ENCODE measurements at places on chromosomes 5 and 9.

- DNase-seq, result no peak
These were observed 506.7 kb downstream of the TMEM232 start for GRCh38 chr5:110219769-110220168.

- no peak for DNase-seq
These were observed 27.6 kb upstream of the SPATA31E1 start for GRCh38 chr9:87855061-87855460.

GRCh38 chr9:21549251-21549765, 67.2 kb upstream of the IFNE start:
- no peak for DNase-seq

GRCh38 chr9:88533951-88534455, 975 bp upstream of the NXNL2 start:
- no peak for DNase-seq

- no peak for DNase-seq
These were observed 798.3 kb downstream of the MAT2B start for GRCh38 chr5:164303646-164304215.

DNA sequence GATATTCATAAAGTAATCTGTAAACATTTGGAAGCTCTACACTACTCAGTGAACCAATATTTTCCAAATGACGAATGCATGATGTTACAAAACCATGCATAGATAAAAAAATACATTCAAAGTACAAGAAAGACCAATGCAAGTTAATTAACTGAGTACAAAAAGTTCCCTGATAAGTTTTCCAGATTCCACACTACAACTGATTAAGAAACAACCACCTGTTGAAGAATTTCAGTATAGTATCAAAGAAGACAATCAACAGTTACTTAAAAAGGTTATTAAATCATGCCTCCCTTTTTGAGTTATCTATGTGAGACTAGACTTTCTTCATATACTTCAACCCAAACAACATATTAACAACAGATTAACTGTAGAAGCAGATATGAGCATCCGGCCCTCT, 192.4 kb downstream of the ARL15 start:
- no peak for DNase-seq

GRCh38 chr5:141199359-141200235, at the start of gene PCDHB11:
PCDHB11 (plus strand) TSS chr5:141199627; CDS start chr5:141199775, 148 bp downstream.
- no peak for DNase-seq

DNA sequence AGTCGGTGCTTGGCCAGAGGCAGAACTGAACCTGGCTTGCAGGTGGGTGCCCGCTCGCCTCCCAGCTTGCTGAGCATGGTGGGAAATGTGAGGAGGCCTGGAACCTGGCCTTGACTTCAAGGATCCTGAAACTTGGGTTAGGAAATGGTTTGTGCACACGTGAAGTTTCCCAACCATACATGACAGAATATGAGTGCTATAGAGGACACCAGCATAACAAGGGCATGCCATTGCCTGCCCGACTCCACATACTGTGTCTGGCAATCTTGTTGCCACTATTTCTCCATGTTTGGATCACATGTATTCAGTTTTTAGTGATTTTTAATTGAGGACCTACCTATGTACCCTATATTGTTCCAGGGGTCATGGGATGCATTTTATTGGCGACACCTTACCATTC, 177.6 kb upstream of the ANKRD55 start:
- DNase-seq, result no peak

- no peak for DNase-seq
These were observed 172.0 kb downstream of the MELK start for GRCh38 chr9:36744678-36745077.

DNA sequence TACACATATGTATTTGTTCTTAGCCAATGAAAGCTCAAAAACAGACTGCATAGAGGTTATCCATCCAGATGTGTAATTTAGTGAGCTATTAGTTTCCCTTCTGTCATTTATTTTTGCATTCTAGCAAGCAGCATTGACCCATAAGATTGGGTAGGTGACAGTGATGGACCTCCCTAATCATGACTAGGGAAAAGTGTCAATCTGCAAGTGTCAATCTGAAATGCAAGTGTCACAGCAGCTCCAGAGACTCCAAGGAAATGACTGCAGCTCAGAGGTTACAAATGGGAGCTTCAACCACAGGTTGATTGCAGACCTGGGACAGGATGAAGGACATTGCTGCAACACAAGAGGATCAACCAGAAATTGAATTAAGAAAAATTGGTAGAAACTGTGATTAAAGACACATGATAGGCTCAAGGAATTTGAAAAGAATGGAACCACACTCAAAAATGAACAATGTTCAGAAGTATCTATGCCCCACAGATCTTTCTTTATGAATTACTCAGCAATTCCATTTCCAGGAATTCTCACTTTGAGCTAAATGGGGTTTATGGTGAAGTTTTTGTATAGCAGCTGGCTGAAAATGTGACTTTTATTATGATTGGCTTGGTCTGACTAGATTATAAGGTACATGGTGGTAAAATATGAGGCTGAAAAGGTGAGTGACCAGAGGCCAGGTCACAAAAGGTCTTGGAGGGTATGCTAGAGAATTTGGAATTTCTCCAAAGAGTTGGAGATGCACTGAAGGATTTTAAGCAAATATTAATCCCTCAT, 59.6 kb upstream of the HTR4 start:
- DNase-seq, result no peak

- no peak for DNase-seq
These were observed 396.2 kb downstream of the KCTD16 start for GRCh38 chr5:144566747-144567420.

DNA sequence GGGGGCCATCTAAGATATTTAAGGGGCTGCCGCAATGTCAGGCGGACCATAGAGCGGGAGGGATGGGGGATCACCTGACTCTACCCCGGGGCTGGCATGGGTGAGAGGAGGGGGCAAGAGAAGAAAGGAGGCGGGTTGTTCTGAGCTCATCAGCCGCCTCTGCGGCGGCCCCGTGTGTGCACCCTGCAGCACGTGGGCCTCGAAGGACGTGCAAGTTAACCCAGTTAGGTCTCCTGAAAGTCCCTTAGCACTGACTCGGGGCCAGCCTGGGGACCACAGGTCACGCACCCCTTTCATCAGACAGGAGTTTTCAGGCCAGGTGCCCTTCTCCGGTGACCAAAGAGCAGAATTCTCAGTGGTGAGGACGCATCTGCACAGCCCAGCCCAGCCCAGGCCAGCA, 58.0 kb downstream of the UBE2QL1 start:
- no peak for DNase-seq

GRCh38 chr5:55481293-55481855, 53.4 kb downstream of the PLPP1 start:
- DNase-seq, result no peak

DNA sequence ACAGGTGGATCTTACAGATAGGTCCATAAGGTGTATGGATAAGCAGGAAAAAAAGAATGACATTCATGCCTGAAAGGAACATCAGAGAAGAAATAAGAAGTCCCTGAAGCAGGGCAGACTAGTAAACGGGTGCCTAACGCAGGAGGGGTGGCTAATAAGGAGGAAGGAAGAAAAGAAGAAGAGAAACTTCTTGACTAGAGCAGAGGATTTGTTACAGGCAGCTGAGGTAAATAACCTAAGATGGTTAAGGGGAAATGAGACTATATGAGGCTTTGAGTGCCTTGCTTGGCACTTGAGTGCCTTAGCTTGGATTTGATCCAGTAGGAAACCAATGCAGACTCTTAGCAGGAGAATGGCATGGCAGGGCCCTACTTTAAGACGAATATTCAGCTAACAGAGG, 313.5 kb upstream of the PDE4D start:
- no peak for DNase-seq

- no peak for DNase-seq
These were observed 569.8 kb downstream of the TLE1 start for GRCh38 chr9:81119591-81119990.

DNA sequence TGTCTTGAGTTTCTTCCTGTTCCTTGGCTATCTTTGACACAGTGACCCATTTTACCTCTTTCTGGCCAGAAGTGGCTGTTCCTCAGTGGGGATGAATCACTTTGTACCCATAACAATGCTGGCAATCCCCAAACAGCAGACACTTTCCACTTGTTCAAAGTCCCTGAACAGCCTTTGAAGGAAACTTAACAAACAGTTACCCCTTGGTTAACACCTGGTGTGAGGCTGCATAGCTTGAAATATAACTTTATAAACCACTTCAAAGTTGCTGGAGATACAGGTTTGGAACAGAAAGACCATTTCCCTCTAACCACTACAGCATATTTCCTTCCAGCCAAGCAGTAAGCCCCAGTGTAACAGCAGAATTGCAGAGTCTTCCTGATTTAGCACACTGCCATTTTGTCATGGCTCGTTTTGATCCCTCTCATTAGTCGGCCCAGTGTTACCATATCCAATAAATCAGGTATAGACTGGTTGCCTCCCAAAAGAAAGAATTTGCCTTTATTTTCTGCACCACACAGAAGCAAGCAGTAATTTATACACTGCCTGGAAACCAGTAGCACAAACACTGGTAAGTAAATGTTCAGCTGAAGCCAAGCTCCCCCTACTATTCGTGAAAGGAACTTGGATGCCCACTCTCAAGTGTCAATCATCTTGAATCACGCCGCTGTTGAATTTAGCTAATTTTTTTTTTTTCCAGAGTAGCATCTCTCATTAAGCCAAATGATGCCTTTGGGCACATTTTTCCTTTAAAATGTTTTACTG, 225.9 kb downstream of the PIK3R1 start:
- DNase-seq, result no peak

- no peak for DNase-seq
These were observed 1.6 kb upstream of the FOXD1 start for GRCh38 chr5:73450137-73450536.

GRCh38 chr5:78677777-78678668, 29.5 kb upstream of the LHFPL2 start:
- no peak for DNase-seq

GRCh38 chr9:135761845-135762168, 59.8 kb downstream of the KCNT1 start:
- no peak for DNase-seq

GRCh38 chr9:98750364-98751060, 41.8 kb upstream of the GABBR2 start:
- DNase-seq, result no peak

- DNase-seq, result no peak
These were observed 107.2 kb downstream of the TTLL11 start for GRCh38 chr9:121985792-121986494.

GRCh38 chr5:173435447-173435846, 107.2 kb upstream of the STC2 start:
- no peak for DNase-seq

GRCh38 chr9:127991757-127992274, 11.0 kb upstream of the EEIG1 start:
- DNase-seq, result no peak

DNA sequence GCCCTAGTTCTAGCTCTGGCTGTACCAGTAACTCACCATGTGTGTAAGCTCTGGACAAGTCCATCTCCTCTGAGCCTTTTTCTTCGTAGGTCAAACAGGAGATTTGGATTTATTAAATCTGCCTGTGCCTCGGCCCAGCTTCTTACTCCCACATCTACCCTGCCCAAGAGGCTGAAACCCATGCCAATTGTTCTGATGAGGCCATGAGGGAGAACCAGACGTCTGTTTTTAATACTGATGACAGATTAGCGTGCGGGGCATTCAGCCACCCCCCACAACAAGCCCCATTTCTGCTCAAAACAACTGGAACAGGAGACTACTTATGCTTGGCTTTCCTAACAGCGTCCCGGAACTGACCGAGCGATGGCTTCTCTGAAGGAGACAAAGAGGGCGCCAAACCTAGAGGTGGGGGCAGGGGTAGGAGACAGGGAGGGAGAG, 81.2 kb upstream of the TRIM32 start:
- no peak for DNase-seq

GRCh38 chr5:177431317-177432142, 5.1 kb downstream of the GRK6 start:
- DNase-seq, result peak; percentile 64

GRCh38 chr5:31404325-31404724, 127.6 kb downstream of the DROSHA start:
- no peak for DNase-seq

- DNase-seq, result no peak
These were observed 517.3 kb upstream of the TLE4 start for GRCh38 chr9:79054500-79054899.

GRCh38 chr9:98780059-98780749, 16.2 kb downstream of the ANKS6 start:
- no peak for DNase-seq

- DNase-seq, result peak; percentile 31
These were observed 3.1 kb downstream of the KLF9 start for GRCh38 chr9:70411121-70411929.

GRCh38 chr5:93887678-93888077, 146.3 kb upstream of the POU5F2 start:
- no peak for DNase-seq

- no peak for DNase-seq
These were observed 186.9 kb downstream of the GADD45G start for GRCh38 chr9:89791754-89792153.

GRCh38 chr5:81782811-81783210, 31.9 kb upstream of the SSBP2 start:
- no peak for DNase-seq

- DNase-seq, result no peak
These were observed at the start of gene TIFAB for GRCh38 chr5:135452321-135453030. TIFAB (minus strand) TSS chr5:135452351; CDS start chr5:135449939, 2,412 bp downstream.

DNA sequence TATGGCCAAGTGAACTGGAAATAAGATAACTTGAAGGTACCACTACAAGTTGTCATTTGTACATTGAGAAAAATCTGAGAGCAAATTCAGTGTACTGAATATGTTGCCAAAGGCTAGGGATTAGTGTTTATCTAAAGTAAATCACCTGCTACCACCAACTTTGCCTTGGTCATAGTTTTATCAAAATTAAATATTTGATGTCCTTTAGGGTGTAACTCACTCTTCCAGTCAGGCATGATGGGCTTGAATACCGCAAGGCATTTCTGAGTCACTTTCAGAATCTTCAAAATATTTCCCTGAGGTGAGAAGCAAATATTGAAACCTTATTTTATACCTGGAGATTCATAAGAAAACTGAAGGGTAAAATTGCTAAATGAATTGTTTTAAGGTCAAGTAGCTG, 1338.6 kb upstream of the ACO1 start:
- DNase-seq, result no peak

- no peak for DNase-seq
These were observed 38.3 kb upstream of the KCNV2 start for GRCh38 chr9:2679011-2679410.
